ENCODE measurements at places on chromosomes 7 and 10. TPM values are rescaled to one million over a fixed set of nuclear protein-coding genes. Genes with fewer than 3 reads are reported as not detected.
A peak's percentile ranks its signal among the peaks of the same experiment; 100 is the strongest.

The HOXA10 gene
- 6.1 TPM for total RNA-seq

The ZNF107 gene
- total RNA-seq, result 5.4 TPM

The PTN gene
- total RNA-seq, result 83.7 TPM

- DNase-seq, result no peak
These were observed 107.5 kb downstream of the ELMO1 start for GRCh38 chr7:37341033-37341630.

DNA sequence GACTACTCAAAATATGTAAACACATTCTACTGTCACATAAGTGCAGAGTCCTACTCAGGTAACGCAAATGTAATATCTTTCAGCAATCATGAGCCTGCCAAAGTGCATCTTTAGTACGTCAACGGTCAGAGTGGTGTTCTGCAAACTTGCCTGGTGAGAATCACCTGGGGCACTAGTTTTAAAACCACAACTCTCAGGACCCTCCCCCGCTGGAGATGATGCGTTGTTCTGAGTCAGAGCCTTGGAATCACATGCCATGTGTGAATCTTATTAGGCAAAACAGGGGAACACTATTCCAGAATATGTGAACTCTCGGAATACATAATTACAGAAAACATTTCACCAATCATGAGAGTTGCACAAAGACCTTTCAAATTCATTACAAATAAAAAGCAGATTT is 115.7 kb downstream of the TPK1 start:
- peak; percentile 60 for DNase-seq

DNA sequence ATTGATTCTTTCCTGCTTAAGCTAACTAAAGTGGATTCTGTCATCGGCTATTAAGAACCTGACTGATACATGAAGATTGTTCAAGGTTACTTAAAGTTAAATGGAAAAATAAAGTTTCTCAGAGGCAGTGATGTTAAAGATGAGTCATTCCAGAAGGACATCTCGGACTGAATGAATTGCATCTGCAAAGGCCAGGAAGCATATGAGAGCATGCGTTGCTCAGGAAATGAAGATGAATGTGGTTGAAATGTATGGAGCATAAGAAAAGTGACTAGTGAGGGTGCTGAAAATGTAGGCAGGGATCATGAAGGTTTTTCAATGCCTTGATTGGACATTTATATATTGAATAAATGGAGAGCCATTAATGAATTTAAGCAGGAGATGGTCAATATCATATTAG is 133.9 kb upstream of the GHITM start:
- DNase-seq, result no peak

GRCh38 chr7:103307503-103308231 is 10.4 kb downstream of the PMPCB start:
- no peak for DNase-seq

- DNase-seq, result no peak
These were observed 279.9 kb upstream of the PPP2R2D start for GRCh38 chr10:131620904-131621303.

DNA sequence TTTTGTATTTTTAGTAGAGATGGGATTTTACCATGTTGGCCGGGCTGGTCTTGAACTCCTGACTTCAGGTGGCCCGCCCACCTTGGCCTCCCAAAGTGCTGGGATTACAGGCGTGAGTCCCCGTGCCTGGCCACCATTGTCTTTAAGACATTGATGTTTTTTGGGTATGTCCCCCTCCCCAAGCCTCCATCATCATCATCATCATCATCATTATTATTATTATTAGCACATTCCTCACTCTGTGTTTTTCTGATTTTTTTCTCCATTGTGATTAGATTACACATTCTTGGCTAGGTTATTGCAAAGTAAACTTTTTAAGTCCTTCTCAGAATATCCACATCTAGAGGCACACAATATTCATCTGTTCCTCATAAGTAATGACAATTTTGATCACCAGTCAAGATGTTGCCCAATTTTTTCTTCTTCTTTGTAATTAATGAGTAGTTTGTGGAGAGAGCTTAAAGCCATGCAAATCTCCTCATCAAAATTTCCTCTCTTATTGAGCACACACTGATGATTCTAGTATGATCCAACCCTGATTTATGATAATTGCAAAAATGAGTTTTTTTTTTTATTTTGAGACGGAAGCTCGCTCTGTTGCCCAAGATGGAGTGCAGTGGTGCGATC is 47.5 kb downstream of the EPC1 start:
- no peak for DNase-seq

DNA sequence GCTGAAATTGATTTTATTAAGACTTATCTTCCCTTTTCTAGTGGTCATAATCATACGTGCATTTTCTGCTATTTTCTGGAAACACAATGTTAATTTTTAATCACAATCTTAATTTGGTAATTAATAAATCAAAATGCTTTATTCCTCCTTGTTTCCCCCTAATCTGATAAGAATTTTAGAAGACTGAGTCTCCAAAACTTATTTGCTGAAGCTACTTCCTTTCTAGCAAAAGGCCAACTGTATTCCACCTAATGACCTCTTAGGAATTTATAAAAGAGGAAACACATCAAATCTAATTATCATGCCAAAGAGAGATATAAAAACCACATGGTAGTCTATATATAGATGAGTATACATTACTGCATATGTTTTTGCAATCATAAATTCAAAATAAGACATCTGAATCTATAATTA is 140.6 kb downstream of the GNAI1 start:
- DNase-seq, result no peak

GRCh38 chr10:100972904-100973535 is 3.7 kb downstream of the SEMA4G start:
- no peak for DNase-seq

- DNase-seq, result no peak
These were observed 57.4 kb downstream of the PARP12 start for GRCh38 chr7:140005341-140005740.

GRCh38 chr7:20114468-20114867 is 102.7 kb downstream of the MACC1 start:
- no peak for DNase-seq

DNA sequence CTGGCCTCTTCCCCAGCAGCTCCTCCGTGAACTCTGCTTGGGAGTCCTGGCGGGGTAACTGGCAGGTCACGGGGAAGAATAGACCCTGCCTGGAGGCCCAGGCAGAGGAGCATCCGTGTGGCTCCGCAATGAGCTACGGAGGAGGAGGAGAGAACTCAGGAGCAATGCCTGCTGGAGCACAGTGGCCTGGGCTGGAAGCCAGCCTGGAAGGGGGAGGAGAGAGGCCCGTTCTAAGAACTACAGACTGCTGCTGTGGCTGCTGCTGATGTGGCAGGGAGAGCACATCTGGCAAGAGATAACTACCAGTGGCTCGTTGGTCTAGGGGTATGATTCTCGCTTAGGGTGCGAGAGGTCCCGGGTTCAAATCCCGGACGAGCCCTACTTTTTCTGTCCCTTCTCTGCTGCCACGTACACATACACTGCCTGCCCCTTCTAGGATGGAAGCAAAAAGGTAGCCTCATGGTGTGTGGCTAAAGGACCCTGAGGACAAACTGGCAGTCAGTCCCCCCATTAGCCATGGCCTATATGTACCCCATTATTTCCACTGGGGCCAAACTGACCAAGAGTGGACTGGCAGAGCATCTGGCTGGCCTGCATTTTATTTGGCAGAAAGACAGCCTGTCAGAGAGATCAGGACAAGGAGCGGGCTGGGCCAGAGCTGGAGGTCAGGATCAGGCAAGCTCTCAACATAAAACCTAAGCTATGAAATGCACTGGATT is 7.7 kb upstream of the OPN1SW start:
- DNase-seq, result peak; percentile 58

All from H4 (cell line).